ENCODE measurements at places on chromosomes 12 and 14.

DNA sequence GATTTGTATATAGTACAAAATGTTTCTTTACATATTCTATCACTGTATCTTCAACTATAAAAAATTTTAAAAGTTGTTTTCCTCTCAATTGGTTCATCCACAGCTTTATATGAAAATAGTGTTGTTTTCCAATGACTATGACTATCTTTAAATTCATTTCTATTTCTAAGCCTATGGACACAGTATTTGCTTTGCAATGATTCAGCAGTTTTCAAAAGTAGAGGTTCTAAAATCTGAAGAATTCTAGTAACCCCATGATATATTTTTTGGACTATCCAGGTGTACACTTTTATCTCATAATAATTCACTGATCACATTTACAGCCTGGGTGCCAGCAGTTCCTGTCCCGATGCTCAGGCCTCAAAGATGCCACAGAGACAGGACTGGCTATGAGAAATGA lies 118.4 kb upstream of the PTPRR start:
- no peak for DNase-seq

- DNase-seq = peak; percentile 57
These were observed 5.5 kb upstream of the CELA1 start for GRCh38 chr12:51351913-51352532.

DNA sequence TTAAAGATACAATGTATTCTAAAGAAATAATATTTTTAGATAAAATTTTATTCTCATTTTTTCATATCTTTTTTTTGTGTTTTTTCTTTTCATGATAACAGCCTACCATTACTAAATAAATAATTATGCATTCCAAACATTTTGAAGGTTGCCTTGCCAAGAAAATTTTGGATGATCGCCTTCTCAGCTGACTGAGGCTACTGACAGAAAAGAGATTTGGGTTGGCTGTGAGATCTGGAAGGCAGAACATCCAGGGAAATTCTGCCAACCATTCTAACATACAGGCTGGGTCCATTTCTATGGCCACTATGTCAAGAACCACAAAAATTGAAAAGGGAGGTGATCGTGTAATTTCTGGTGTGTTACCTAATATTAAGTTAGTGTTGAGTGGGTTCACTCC lies 48.1 kb downstream of the GALNT8 start:
- no peak for DNase-seq

DNA sequence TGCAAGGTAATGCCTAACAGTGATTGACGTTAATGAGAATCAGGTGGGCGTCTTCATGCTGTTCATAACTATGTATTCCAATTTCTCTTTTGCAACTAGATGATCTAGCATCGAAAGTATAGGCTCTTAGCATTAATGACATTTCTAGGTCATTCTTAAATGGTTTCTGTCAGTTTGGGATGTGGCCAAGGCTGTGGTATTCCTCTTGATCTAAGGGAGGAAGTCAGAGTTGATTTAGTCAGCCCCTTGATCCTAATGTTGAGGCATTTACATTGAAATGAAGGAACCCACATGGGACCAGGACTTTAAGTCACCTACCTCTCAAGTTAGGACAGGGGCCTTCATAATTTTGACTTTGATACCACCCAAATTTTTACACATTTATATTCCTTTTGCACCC lies 448.1 kb downstream of the NPAS3 start:
- DNase-seq = no peak

DNA sequence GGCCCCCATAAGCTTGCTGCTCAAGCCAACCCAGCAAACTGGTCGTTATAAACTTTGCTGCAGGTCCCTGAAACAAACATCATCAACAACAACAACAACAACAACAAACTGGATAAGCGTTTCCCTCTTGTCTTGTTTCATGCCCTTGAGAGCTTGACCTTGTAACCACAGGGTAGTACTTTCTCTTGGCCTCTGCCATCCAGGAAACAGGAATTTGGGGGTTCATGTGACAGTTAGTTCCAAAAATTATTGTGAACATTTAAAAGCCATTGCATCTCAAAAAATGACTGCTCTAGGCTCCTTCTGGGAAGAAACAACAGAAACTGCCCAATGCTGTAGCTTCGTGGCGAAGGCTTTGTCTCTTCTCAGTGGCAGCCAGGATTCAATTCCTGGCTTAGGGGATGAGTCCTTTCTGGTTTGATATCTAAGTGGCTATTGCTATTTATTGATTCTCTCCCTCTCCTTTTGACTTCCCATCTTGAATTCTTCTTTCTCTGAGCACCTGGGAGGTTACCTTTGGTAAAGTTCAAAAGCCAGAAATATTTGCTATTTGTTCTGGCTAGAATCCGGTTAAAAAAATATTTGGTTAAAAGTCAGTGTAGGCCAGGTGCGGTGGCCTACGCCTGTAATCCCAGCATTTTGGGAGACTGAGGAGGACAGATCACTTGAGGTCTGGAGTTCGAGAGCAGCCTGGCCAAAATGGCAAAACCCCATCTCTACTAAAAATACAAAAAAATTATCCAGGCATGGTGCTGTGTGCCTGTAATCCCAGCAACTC lies 52.0 kb upstream of the CPM start:
- no peak for DNase-seq

DNA sequence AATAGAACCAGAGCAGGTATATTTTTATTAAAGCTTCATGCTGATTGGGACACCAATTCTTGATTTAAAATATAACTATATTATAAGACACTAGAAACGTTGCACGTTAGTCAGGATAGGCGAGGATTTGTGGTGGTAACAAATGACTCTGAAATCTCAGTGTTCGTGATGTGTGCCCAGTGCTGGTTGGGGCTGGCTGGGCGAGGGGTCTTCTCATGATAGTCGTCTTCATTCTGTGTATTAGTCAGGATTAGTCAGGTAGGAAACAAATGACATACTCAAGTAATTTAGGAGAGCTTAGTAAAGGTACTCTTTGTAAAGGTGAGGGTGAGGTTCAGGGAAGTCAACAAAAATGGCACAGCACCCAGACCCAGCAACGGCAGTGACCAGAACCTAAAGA lies 73.9 kb upstream of the HIF1A start:
- DNase-seq = no peak

- no peak for DNase-seq
These were observed 26.8 kb downstream of the BCAT1 start for GRCh38 chr12:24922090-24922489.

DNA sequence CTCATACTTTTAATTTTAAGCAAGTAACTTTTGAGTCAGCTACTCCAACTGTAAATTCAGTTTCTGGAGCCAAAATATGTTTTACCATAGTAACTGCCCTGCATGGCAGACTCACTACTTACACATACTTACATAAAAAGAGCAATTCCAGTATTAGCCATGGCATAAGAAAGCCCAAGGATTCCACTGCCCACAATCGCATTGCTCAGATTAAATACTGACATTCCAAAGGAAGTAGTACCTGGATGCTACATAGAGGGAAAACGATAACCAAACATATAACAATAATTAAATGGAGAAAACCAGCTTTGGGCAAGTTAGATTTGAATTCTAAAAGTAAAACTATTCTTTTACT lies 2.2 kb downstream of the SLC38A2 start:
- no peak for DNase-seq

DNA sequence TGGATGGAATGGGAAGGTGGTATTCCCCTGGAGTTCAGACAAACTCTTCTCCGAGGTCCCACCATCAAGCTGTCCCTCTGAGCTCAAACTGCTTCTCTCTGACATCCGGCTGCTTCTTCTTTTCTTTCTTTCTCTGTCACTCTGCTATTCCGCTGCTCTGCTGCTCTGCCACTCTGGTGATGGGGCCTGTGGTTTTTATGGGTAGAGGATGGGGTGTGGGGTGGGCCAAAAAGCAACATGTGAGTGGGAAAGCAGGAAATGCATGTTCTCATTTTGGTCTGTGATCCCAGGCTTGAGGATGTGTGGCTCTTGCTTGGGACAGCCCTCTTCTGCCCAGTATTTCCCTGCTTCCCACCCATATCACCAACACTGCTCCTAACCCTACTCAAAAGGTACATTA lies 30.6 kb downstream of the CLECL1 start:
- DNase-seq = no peak

DNA sequence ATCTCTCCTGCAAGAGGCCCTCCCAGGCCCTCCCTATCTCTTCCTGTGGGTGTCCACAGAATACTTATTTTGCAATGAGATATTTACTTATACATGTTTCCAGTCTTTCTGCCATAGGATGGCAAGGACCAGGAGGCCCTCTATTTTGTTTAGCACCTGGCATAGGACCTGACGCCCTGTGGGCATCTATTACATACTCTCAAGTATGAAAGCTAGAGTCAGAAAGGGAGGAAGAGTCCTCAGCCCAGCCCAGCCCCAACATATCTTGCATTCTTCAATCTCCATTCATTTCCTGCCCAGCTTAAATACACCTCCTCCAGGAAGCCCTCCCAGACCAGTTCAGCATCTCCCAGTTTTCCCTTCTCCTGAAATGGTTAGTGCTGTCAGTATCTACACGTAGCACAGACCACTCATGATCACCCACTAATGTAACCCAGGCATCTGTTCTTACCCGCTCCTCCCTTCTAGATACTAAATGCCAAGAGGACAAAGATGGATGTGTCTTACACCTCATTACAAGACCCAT lies 7.4 kb downstream of the FOXN4 start:
- no peak for DNase-seq

DNA sequence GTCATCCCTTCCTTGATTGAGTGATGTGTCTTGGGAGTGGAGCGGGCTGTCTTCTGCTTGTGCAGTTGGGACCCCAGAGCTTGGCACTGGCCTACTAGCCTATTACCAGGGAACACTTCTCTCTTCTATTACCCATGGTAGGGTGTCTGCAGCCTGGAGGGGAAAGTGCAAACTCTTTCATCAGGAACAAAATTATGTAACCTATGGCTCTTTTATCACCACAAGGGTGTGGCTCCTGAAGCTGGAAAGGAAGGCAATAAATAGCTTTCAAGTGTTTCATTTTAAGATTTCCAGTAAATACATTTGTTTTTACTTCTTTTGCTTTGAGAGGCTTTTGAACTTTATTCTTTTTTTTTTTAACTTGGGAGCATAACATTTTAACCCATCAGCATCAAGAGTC lies 349.7 kb upstream of the FAR2 start:
- no peak for DNase-seq

- no peak for DNase-seq
These were observed 3.2 kb upstream of the C12orf42 start for GRCh38 chr12:103498990-103499389.

GRCh38 chr12:42639556-42639955 lies 50.0 kb upstream of the PRICKLE1 start:
- no peak for DNase-seq

DNA sequence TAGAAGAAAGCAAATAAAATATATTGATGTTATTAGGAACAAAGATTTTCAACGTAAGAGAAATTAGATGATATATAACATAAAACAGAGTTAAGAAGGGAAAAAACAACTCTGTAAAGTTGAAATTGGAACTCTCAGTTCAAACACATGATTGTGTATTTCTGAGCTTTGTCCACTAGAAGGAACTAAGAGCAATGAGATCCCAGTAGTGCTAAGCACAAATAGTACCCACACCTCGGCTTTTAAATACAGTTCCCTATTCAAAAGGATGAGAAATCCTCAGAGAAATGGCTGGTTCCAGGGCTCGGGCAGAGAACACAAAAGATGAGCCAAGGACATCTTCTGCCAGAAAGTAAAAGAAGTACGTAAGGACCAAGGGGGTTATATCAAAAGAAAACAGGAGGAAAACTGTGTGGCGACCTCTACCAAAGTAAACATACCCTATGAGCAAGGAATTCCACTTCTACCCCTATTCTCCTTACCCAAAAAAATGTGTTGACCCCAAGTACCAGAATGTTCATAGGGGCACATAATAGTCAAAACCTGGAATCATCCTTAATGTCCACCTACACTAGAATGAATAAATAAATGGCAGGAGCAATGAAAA lies 96.6 kb downstream of the SPTSSA start:
- DNase-seq = no peak

DNA sequence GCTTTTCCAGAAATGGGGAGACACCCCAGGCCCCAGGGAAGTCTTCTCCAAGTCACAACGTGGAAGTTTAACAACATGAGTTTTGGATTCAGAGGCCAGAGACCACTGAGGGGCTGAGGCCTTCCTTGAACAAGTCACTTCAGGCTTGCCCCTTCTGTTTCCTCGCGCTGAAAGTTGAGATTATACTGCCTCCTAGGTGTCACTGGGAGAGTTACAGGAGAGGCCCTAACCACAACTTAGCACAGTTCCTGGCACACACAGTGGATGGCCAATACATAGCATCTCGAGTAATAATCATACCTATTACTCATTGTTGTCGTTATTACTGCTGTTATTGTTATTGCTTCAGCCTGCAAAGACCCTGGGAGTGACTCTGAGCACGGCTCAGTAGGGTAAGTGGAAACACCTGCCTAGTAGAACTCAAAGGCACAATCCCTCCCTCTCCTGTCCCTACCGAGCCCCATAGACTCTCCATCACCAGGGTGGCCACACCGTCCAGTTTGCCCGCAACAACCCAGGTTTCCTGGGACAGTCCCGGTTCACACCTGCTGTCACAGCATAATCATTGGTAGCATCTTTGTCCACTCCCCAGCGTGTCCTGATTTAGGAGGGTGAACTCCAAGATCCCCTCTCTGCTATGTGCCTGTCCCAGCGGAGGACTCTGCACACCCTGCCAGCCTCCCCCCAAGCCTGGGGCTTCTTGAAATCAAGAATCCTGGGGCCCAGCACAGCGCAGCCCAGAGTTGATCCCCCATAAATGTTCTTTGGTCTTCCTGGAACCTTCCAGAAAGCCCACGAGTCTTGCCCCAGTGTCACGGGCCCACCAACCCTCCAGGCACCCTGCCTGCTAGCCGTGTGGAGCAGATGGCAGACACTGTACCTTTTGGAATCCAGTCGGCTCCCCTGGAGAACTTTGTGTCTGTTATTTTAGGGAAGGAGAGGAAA lies 85.0 kb downstream of the SYNE3 start:
- peak; percentile 40 for DNase-seq

GRCh38 chr14:55805250-55805649 lies 225.2 kb downstream of the KTN1 start:
- no peak for DNase-seq

DNA sequence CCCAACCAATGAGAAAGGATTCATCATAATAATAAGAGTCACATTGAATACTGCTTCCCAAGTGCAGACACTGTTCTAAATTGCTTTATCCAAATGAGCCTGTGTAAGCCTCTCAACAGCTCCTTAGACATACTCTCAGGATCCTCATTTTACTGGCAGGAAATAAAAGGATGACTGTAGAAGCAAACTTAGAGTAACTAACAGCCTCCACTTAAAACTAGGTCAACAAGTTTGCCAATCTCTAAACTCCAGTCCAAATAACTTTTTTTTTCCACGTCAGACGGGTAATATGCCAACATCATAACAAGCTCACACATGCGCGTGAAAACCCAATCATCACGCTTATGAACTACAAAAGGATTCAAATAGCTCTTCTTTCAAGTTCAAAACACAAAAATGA lies 15.3 kb upstream of the DPF3 start:
- no peak for DNase-seq

- no peak for DNase-seq
These were observed 8.9 kb upstream of the B4GALNT1 start for GRCh38 chr12:57641699-57642442.

GRCh38 chr12:619346-619745 lies 43.9 kb downstream of the NINJ2 start:
- no peak for DNase-seq

- no peak for DNase-seq
These were observed 5.3 kb upstream of the RAB35 start for GRCh38 chr12:120121766-120122293.

Data from hematopoietic multipotent progenitor cell treated with erythropoietin and hydrocortisone succinate and interleukin-3 and kit ligand, for 8 days (in vitro differentiated cells).